ENCODE measurements at places on chromosomes 7 and 10.
A peak's percentile ranks its signal among the peaks of the same experiment; 100 is the strongest.

DNA sequence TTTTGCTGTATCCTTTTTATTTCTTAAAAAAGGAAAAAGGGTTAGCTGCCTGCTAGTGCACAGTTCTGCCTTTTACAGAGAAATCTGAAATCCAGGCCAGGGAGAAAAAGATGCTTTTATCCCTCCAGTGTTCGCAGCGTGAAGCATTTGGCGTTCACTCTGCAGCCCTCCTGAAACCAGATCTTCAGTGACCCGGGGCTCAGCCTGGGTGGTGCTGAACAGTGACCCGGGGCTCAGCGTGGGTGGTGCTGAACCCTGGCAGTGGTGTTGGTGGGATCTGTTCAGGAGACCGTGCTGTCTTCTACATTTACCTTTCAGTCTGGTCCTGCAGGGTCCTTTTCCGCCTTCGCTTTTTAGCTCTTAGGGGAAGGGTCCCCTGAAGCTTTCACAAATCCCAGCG, 164.7 kb upstream of the KLF6 start:
- no peak for DNase-seq

- no peak for DNase-seq
These were observed at the start of gene TTYH3 for GRCh38 chr7:2631946-2632732. Gene TTYH3, plus strand, starts transcription at chr7:2631986. Its CDS starts 170 bp downstream, at chr7:2632156.

GRCh38 chr7:100555701-100556100, 16.7 kb downstream of the AGFG2 start:
- no peak for DNase-seq

- no peak for DNase-seq
These were observed 63.7 kb downstream of the CARD11 start for GRCh38 chr7:2979951-2980350.

DNA sequence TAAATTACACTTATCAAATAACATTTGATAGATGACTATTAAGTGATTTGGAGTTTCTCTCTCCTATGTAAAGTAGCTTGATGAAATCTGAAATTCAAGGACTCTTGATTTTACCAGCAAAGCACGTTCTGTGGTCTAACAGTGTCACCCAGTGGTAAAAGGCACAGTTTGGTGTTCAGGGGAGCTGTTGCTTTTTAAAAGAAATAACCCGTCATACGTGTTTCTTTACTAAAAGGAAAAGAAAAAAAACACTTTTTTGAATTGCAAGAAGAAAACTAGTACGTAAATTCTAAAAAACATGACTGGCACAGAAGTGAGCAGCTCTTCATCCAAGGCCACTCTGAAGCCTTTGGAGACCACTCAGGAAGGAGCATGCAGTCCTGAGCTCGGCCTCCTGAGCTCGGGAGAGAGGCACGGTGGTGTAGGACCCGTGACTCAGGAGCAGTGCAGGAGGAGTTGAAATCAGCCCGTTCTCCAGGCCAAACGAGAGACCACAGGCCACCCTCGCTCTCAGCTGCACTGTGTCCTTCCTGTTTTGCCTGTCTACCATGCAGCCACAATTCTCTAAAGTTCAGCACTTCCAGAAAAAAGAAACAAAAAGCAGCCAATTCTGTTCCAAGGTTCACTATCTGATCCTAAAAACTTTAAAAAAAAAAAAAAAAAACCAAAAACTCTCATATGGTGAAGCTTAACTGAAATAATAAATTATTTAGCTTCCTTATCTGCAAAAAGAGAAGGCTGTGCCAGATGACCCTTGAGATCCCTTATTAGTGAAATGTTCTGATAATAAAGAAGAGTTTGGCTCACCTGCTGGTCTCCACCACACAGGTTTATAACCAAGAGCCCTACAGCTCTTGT, 212.6 kb upstream of the FRMD4A start:
- peak; percentile 48 for DNase-seq

- no peak for DNase-seq
These were observed 30.0 kb upstream of the TES start for GRCh38 chr7:116180302-116180701.

- DNase-seq = no peak
These were observed 11.6 kb downstream of the OGDH start for GRCh38 chr7:44618045-44618444.

DNA sequence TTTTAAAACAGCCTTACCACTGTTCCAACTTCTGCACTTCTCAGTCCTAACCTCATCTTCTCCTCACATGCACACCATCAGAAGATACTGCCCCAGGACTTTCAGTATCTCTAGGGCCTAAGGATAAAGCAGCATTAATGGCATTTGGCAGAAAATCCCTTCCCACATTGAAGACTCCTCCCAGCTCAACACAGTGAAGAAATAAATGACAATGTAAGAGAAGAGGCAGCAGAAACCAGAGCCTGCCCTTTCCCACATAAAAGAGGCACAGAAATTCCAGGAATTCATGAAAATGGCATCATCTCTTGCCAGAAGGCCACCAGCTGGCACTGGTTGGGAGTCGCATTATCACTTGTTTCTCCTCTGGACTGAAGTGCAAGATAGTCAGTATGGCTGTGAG, 3.7 kb downstream of the GCC1 start:
- no peak for DNase-seq

- DNase-seq = no peak
These were observed 312.1 kb upstream of the MEOX2 start for GRCh38 chr7:15998617-15999016.

GRCh38 chr10:103238506-103239252, 7.0 kb upstream of the RPEL1 start:
- DNase-seq = no peak

DNA sequence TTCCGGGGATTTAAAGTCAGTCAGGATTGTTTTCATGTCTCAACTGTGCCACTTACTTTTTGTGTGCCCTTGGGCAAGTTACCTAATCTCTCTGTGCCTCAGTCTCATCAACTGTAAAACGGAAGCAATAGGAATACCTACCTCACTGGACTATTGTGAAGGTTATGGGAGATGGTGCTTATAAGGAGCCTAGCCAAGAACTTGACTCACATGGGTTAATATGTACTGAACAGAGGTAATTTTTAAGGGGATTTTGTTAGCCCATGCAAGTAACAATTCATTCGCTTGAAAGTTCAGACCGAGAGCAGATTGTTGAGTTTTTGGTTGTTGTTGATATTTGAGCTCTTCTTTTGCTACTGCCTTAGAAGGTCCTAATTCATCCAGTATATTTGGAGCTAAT, 202.9 kb downstream of the ZNF365 start:
- no peak for DNase-seq

GRCh38 chr7:21747806-21748205, 197.9 kb downstream of the CDCA7L start:
- no peak for DNase-seq

DNA sequence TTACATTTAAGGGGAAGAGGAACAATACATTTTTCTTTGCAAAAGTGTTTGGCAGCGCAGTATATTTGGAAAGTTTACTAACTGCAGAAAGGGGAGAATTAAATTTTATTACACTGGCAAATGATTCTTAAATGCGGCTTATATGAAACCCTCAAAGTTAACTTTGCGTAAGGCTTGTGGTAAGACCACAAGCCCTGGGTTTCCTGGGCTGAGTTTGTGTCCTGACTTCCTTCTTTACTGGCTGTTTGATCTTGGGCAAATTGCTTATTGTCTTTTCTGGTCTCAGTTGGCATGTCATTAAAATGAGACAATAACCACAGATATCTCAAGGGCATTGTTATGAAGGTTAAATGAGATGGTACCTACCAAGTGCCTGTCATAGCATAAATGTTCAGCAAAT, 106.8 kb downstream of the GLRX3 start:
- no peak for DNase-seq

- DNase-seq = no peak
These were observed 280.8 kb downstream of the ARHGAP12 start for GRCh38 chr10:31647861-31648260.

DNA sequence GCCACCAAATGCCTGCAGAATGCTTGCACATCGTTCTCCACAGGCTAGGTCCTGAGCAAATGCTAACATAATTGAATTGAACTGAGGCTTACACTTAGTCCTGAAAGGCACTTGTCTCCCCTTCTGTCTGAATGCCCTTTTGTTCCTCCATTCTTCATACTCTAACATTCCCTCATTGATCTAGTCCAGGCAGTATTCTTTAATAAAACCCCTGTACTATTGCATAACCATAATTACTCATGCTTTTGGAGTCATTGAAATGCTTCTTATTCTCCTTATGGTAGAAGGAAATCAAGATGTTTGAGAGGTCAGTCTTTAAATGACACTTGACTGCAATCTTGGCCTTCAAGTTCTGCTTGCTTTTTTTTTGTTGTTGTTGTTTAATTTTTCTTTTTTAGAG, 7.1 kb downstream of the PI4K2A start:
- no peak for DNase-seq

GRCh38 chr10:71462062-71462935, 65.6 kb downstream of the CDH23 start:
- DNase-seq = no peak

DNA sequence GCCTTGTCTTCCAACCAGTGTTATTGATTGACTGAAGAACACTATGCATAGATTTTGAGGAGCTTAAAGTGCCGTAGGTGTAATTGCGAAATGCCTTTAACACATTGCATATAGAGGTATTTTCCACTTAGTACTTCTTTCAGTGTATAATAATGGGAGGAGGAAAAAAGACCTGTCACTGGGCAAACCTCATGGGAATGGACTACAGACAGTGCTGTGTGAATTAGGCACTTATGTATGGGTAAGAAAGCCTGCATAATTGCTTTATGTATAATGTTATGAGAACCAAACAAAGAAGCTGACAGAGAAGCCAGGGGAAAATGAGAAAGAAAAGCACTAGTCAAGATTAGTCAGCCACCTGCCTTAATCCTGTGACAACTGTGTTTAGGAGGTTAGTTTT, 12.4 kb upstream of the SCRN1 start:
- DNase-seq = no peak

DNA sequence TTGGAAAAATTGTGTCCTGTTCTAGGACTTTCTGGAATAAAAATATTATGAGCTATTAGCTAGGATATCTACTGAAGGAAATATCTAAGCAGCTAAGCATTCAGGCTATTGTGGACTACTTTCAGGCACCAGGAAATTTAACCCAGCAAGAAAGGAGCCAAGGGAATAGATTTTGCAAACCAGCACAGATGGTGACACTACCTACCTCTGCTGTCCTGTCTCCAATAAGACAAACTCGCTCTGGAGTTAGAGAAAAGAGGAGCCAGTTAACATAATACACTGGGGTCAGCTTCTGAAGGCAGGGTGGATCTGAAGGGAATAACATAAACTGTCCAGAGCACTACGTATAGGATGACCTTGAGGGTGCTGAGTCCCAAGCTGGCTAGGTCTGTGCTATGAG, 223.7 kb upstream of the PRSS58 start:
- DNase-seq = no peak

GRCh38 chr7:23619141-23619540, 22.0 kb downstream of the CCDC126 start:
- DNase-seq = no peak

DNA sequence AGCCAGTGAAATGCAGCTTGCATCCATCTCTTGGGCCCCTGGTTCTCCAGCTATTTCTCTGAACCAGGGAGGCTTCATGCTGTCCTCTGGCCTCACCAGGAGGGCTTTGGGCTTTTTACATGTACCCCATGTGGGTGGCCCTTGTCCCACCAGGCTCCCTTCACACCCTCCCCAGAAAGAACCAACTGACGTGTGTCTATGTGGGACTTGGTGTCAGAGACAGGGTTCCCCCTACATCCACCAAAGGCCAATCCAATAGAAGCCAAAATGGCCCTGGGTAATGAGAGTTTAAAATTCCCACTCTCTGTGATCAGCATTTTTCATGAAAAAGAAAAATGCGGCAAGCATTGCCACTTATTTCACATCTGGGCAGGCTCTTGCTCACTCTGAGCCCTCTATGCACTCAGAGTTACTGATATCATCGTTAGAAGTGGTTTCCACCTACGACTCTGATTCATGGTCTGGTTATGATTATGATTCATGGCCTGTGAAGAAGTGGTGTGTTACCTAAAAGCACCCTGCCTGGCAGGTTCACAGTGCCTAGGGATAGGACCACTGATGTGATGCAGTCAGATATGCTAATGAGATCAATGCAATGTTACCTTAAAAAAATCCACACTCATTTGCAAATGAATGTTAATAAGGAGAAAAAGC, 133.5 kb downstream of the BUB3 start:
- peak; percentile 67 for DNase-seq

DNA sequence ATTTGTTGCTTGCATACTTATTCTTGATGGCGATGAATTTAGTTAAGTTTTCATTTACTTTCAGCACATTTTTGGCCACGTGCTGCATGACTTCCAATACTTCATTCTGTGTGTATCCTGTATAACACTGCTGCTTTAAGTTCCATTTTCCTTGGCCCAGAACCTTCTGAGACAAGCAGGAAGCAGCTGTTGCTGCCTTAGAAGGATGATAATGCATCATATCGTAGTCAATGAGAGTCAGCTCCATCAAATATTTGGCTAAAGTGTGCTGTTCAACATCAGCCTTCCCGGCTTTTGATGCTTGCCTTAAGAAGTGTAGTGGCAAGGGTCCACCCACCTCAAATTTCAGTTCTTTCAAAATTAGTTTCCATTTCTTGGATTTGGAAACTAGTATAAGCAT, 59.2 kb upstream of the GLCCI1 start:
- DNase-seq = no peak

- no peak for DNase-seq
These were observed 669.8 kb upstream of the POT1 start for GRCh38 chr7:125599387-125599786.

DNA sequence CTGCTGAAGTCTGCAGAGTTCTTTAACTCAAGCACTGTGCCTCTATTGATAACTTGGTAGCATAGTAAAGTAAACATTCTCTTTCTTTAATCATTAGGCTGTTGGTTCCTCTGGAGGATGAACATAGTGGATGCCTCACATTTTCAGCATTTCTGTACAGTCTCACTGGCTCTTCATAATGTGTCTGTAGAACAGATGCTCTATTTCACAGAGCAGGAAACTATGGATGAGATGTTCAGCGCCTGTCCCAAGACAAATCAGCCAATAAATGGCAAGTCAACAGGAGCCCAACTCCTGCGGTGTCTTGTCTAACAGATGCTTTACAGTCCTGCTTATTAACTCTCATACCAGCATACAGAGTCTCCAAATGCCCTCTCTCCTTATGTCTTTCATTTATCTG, 36.5 kb downstream of the NRBF2 start:
- no peak for DNase-seq

DNA sequence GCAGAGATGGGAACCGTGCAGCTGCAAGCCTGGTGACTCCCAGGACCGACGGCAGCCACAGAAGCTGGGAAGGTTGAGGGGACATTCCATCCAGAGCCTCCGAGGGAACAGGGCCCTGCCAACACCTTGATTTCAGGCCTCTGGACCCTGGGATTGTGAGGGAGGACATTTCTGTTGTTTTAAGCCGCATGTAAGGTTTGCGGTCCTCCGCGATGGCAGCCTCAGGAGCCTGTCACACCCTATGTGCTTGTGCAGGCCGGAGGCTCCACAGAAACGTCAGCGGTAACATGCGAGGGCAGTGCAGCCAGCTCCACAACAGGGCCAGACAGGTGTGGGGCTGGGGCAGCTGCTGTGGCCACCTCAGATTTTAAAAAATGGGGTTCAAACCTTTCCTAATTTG, 144.7 kb upstream of the SHH start:
- no peak for DNase-seq

GRCh38 chr10:77857272-77857671, 69.3 kb downstream of the DLG5 start:
- no peak for DNase-seq
